Stimulated activated CD8-positive, alpha-beta memory T cell treated with anti-CD3 and anti-CD28 coated beads, Interleukin-4, amount 100 ng/mL, for 1 hour (primary cell): ENCODE measurements at places on chromosomes 5 and 9.

GRCh38 chr5:60993425-60993824 lies 48.4 kb downstream of the NDUFAF2 start:
- DNase-seq = no peak

DNA sequence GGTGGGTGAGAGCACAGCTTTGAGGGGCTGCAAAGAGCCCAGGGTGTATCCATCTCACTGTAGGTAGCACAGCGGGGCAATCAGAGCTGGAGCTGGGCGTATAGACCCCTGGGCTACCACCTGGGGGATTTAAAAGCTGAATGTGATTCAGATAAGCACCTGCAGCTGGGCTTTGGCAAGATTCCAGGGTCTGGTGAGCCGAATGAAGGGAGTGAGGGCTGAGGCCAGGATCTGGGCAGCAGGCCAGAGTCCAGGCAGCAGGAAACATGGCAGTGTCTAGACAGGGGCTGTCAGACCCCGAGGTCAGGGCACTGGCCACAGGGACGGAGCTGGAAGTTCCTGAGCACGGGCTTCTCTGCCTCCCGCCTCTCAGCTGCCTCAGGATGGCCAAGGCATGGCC lies 8.7 kb downstream of the ASS1 start:
- DNase-seq = no peak

- no peak for DNase-seq
Observed at GRCh38 chr9:19934301-19934871, 145.5 kb upstream of the SLC24A2 start.

- no peak for DNase-seq
Observed at GRCh38 chr9:89865981-89866380, 261.2 kb downstream of the GADD45G start.

- DNase-seq = no peak
Observed at GRCh38 chr9:93082841-93083411, 13.1 kb upstream of the CARD19 start.

GRCh38 chr5:132817011-132817410 lies 3.9 kb downstream of the SOWAHA start:
- no peak for DNase-seq

- no peak for DNase-seq
Observed at GRCh38 chr9:132390966-132391365, 15.7 kb downstream of the TTF1 start.

DNA sequence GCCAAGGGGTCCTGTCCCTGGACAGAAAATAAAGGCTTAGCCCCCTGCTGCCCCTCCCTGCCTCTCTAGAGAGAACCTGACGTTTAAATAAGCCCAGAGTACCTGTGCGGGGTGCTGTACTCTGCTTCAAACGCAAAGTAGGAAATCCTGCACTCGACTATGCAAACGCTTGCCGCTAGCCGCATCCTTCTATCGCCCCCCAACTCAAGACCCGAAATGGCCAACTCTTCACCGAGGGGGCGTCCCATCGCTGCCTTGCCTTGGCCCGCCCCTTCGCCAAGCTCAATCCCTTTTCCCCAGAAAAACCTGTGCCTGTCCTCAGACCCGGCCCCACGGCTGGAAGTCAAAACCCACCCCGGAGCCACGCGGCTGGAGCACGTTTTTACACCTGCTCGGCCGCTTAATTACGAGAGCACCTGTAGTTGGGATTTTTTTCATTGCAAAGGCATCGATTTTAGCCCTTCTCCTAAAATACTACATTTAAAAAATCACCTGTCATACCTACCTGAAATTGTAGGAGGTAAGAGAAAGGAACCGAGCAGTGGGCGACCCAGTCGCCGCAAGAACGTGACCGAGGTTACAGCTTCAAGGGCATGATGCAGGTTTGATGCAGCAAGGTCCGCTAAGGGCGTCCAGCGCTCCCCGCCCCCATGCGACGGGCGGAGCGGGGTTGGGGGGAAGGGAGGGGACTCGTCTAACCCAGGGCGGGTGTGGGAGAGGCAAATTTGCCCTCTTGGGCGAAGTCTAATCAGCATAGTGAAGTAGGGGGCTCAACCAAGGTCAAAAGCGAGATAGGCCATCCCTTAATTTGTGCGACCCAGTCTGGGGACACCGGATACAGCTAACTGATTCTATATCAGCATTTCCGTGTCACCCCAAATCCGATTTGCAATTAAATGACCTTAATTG lies 3.5 kb downstream of the ELAVL2 start:
- DNase-seq = no peak

- DNase-seq = no peak
Observed at GRCh38 chr9:128333451-128333869, 6.9 kb upstream of the SLC27A4 start.

DNA sequence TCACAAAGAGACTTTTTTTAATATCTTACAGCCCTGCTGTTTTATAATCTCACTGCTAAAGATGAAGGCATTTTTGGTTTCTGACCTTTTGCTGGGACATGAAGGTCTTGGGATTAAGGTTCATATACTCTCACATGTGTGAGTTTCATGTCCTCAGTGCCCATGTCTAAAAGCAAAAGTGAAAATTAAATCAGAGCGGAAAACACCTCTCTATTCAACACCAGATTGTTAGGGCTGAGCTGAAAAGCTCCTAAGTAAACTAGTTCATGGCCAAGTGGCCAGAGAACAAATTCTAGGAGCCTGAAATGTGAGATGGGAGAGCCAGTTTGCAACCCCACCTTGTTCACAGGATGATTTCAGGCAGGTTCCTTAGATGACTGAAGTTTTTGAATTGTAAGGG lies 110.9 kb downstream of the GRIA1 start:
- DNase-seq = no peak

GRCh38 chr5:606526-607399 lies 5.4 kb upstream of the CEP72 start:
- no peak for DNase-seq

DNA sequence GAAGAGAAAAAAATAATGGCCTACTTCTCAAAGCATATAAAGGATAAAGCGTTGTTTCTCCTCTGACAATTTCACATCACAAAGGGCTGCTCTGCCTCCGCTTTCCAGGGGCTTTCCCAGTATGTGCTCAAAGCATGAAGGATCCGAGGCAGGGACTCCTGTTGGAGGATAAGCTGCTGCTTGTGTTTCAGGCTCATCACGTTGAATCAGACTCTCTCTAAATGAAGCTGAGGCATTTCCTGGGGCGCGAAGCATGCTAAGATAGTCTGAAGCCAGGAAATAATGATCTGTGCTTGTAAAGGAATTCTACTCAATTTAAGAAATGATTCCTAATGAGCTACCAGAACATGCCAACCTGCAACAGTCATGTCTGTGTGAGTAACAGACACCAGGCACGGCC lies 97.5 kb downstream of the MARCHF11 start:
- DNase-seq = no peak

- no peak for DNase-seq
Observed at GRCh38 chr9:24257726-24258125, 288.0 kb downstream of the IZUMO3 start.

DNA sequence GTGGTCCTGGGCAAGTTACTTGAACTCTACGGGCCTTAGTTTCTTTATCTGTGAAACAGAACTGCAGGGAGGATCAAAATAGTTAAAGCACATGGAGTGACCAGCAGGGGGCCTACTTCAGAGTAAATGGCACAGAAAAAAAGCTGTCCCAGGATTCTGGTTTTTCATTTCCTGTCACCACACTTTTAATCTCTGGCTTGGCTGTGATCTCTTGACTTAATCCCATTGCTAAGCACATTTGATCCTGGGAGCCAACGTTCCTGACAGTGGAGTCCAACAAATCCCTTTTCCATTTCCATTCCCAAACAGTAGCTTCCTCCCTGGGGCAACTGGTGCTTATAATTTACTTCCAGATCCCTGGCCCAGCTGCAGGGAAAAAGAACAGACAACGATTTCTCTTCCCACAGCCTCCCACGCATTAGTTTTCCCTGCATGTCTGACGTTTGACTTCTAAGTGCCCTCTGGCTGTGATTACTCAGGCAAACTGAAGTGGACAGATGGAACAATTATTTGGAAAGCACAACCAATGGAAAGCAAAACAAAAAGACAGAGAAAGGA lies 136.5 kb upstream of the STK32A start:
- no peak for DNase-seq

- no peak for DNase-seq
Observed at GRCh38 chr5:180390441-180391190, 37.5 kb upstream of the GFPT2 start.

- no peak for DNase-seq
Observed at GRCh38 chr9:32603914-32604852, 31.2 kb upstream of the NDUFB6 start.

DNA sequence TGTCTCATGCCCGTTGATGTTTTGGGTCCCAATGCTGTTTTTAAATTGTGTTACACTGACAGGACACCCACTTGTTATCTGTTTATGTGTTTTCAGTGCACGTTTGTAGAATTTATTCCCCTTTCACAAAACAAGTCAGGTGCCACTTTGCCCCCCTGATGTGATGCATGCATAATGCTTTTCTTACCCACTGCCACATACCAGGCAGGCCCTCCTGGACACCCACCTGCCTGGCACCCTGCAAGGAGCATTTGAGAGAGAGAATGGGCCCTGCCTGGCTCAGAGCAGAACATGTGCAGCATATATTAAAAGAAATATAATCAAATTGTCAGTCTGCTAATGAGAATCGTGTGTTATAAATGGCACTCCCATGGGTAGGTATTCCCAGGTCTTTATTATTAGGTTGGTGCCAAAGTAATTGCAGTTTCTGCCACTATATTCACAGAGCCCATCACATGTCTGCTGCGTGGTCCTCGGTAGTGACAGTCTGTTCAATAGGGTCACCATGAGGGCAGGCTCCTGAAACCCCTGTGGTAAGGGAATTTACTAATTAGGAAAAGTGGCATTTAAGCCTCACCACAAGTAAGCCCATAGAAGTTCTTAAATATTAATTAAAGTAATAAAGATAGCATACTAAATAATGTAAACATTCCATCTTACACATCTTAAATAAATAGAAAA lies 52.2 kb upstream of the CKMT2 start:
- no peak for DNase-seq

- DNase-seq = no peak
Observed at GRCh38 chr5:64838376-64838775, 69.6 kb downstream of the CWC27 start.

DNA sequence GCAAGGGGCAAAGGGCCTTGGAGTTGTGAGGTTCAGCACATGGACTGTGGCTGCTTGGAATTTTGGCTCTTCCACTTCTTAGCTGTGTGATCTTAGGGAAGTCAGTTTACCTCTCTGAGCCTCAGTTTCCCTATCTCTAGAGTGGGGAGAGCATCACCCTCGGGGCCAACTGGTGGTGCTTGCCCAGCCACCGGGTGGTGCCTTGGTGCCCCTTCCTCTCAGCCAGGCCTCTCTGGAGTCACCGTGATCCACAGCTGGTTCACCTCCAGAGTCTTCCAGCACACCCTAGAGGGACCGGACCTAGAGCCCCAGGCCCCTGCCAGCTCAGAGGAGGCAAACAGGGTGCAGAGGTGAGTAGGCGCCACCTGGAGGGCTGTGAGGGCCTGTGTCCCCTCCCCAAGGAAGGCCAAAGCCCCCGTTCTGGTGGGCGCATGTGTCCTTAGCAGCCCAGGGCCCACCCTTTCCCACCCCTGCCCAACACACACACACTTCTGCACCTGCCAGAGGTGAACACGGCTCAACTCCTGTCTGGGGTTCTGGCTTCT lies 7.7 kb downstream of the ADGRD2 start:
- DNase-seq = no peak

GRCh38 chr9:136051837-136052471 lies 43.1 kb downstream of the NACC2 start:
- DNase-seq = no peak

DNA sequence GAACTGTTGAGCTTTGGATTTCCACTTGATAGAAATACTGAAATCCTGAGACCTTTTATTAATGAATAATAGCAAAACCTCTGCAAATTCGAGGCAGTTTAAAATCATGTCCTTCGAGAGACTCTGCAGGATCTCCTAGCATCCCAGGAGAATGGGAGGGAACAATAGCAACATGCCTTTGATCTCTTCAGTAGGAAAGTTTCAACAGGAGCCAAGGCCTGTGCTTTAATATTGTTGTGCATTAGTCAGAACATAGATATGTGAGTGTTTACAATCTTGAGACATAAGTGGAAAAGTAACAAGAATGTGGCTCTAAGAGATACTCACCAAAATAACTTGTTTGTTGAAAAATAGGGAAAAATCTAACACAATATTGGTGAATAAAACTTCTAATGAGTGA lies 83.3 kb upstream of the LHFPL2 start:
- DNase-seq = no peak

GRCh38 chr5:72179816-72180440 lies 72.7 kb downstream of the MAP1B start:
- DNase-seq = no peak

DNA sequence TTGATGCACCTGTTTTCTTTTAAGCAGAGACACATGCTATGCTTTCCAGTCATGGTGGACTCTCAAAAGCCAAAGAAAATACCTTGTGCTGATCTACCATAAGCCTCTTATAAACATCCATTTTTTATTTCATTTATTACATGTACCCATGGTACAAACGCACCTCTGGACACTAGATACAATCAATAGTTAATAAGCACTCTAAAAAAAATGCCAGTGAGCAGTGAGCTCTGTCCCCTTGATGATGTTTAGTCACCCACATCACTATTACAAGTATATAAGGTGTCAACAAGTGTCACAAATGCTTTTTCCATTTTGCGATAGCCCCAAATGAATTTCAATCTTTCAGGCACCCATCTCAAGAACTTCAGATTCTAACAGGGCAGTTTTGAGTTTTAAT lies 5.9 kb downstream of the KLF4 start:
- no peak for DNase-seq

GRCh38 chr5:81850501-81851357 lies 99.8 kb upstream of the SSBP2 start:
- DNase-seq = no peak

- DNase-seq = no peak
Observed at GRCh38 chr9:113620377-113621161, 157.0 kb downstream of the RGS3 start.

GRCh38 chr9:84325347-84325973 lies 15.1 kb downstream of the SLC28A3 start:
- no peak for DNase-seq

DNA sequence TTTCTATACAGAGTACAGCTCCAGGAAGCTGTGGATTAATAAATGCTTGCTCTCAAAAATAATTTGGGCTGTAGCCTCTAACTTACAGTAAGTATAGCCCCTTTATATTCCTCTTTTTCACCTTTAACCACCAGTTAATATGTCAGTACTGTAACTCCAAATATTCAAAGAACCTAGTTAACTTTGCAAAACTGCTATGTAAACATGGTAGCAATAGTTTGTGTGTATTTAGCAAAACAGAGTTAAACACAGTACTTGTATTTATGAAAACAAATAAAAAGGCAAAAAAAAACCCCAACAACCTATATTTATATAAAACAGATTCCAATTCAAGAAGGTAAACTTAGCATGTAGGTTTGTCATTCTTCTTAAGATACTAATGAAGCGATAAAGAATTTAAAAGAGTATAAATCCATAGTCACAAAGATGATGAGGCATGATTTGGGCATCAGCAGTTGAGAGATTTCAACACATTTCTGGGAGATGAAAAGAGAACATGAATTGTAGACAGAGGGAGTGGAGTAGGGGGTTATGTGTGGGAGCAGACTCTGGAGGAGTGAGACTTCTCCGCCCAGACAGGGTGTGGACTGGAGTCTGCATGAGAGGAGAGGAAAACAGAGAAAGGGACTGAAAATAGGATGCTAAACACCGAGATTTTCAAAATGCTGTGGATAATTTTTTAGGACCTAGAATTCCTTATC lies 47.0 kb upstream of the F2RL1 start:
- DNase-seq = no peak

- no peak for DNase-seq
Observed at GRCh38 chr9:131853434-131853833, 113.6 kb upstream of the RAPGEF1 start.
